ENCODE measurements at places on chromosomes 5 and 9. TPM values are rescaled to one million over a fixed set of nuclear protein-coding genes. Genes with fewer than 3 reads are reported as not detected.

TERT gene
- not detected for total RNA-seq

ADAM19 gene
- total RNA-seq, result 22.4 TPM

PCDHB15 gene
- total RNA-seq, result 0.39 TPM

SH2D3C gene
- 0.43 TPM for total RNA-seq

ARSI gene
- 9.4 TPM for total RNA-seq

MAMDC4 gene
- total RNA-seq, result 3.0 TPM

PCDHB9 gene
- 0.54 TPM for total RNA-seq

NSG2 gene
- not detected for total RNA-seq

PPIC gene
- total RNA-seq, result 44.5 TPM

KIF4B gene
- total RNA-seq, result under 0.01 TPM

CARD9 gene
- 4.7 TPM for total RNA-seq

HEMGN gene
- not detected for total RNA-seq

GRXCR2 gene
- under 0.01 TPM for total RNA-seq

TMEM252 gene
- not detected for total RNA-seq

PRRX2 gene
- not detected for total RNA-seq

Measured in placental epithelial cell (primary cell).